ENCODE measurements at places on chromosomes 3 and 15. TPM values are rescaled to one million over a fixed set of nuclear protein-coding genes. Genes with fewer than 3 reads are reported as not detected.
A peak's percentile ranks its signal among the peaks of the same experiment; 100 is the strongest.

DNA sequence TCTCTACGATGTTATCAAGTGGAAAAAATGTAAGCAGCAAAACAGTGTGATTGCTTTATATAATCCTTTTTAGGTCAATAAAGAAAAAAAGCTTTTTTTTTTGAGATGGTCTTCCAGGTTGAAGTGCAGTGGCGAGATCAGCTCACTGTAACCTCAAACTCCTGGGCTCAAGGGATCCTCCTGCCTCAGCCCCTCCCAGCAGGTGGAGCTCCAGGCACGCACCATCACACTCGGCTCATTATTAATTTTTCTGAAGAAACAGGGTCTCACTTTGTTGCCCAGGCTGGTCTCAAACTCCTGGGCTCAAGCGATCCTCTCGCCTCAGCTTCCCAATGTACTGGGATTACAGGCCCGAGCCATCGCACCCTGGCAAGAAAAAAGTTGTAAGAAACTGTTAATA is 17.3 kb downstream of the RNF168 start:
- DNase-seq = no peak

DNA sequence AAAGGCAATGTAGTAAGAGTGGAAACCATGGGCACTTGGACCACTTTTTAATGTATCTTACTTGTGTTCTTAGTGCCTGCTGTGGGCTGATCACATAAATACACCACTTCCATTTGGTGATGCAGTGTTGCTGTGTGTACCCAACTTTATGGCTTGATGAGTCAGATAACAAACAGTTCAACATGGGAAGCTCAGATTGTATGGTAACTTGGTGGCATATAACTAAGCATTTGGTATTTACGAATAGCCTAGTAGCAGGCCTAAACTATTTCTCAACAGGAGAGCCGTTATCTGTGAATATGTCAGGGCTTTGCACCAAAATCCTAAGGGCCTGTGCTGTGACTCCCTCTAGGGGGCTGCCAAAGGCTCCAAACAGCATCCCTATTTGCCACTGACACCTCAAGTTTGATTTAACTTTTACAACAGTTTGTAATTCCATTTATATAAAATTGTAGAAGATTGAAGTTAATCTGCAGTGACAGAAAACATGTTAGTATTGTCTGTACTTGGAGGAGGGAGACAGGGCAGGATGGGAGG is 640.4 kb upstream of the CADM2 start:
- no peak for DNase-seq

DNA sequence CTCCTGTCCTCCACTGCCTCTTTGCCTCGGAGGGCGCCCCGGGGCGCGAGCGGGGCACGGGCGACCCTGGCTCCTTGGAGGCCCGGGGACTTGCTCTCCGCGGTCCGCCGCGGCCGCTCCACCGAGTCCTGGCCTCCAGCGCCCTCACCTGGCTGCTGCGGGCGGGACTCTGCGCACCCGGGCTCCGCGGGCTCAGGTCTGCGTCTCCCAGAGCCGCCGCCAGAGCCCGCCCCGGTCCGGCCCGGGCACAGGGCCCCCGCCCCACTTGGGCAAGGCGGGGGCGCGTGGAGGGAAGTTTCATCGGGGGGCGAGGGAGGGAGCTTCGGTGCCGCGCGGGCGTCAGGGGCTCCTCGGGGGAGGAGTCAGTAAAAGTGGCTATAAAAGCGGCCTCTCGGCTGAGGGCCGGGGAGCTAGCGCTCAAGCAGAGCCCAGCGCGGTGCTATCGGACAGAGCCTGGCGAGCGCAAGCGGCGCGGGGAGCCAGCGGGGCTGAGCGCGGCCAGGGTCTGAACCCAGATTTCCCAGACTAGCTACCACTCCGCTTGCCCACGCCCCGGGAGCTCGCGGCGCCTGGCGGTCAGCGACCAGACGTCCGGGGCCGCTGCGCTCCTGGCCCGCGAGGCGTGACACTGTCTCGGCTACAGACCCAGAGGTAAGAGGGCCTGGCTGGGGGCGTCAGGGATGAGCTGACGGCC is at the start of gene CEMIP:
CEMIP (plus strand) TSS at position 407 of the 694 bp plus-strand sequence. CDS start 94,510 bp downstream, outside the sequence.
- peak; percentile 60 for DNase-seq

GRCh38 chr3:162721736-162722135 is 1225.1 kb downstream of the OTOL1 start:
- DNase-seq = no peak

DNA sequence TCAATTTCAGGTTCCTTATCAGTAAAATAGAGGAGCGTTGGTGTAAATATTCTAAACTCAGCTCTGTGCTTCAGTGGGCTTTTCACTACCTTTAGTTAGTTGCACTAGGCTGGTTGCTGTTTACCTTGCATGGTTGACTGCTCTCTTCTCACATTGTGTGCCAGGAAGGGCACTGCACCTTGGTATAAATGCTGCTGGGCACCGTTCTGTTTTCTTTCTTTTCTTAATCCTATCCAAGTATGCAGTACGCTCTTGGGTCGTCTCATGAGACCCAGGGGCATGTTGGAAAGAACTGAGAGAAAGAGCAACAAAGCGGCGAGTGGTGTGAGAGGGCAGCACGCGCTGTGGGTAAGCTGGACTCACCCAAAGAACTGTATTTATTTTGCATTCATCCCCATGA is 22.4 kb downstream of the KCNMB2 start:
- no peak for DNase-seq

- DNase-seq = no peak
Measured at GRCh38 chr3:132284781-132285619, 32.2 kb upstream of the ACP3 start.

DNA sequence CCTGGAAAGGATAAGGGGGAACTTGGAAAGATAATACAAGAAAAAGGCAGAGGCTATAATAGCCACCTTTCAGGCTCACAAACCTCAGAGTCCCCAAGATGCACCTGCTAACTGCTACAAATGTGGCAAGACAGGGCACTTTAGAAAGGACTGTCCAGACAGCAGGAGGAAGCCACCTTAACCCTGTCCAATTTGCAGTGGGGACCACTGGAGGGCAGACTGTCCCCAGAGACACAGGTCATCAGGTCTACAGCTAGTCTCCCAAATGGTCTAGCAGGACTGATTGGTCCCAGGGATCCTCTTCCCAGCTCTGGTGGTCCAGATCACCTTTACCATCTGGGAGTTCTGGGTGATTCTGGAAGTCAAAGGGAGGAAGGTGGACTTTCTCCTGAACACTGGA is 882.5 kb upstream of the GBE1 start:
- no peak for DNase-seq

DNA sequence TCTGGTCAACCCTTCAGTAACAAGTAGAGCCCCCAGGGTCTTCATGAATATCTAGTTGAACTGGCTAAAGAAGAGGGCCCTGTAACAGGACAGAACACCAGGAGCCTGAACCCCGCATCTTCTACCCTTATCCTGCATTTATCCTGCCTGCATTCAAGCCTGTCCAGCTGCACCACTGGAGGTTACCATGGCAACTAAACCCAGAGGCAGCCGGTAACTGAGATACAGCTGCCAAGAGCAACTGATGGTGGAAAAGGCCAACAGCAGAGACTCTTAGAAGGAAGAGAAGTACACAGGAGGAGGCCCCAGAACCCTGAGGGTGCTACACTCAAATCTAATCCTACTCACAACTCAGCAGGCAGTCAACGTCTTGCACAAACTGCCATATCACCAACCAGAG is 3.7 kb upstream of the PRKAR2A start:
- DNase-seq = peak; percentile 56

DNA sequence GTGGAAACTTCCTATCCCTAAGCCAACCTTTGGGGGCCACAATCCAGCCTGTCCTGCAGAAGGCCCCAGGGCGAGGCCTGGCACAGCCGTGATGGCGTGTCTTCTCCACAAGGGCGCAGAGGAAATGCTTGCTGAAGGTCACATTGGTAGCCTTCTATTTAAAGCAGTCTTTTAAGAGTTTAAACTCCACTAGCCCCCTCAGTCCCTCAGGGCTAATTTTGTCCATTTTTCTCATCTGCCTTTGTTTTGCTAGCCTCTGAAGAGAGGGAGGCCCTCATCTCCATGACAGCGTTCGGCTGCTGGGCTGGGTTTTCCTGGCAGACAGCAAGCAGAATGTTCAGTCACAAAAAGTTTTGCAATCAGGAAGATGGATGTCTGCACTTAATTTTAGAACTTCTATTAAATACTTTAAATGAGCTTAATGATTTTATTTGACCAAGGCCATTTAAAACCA is 40.8 kb downstream of the RARB start:
- DNase-seq = peak; percentile 96

DNA sequence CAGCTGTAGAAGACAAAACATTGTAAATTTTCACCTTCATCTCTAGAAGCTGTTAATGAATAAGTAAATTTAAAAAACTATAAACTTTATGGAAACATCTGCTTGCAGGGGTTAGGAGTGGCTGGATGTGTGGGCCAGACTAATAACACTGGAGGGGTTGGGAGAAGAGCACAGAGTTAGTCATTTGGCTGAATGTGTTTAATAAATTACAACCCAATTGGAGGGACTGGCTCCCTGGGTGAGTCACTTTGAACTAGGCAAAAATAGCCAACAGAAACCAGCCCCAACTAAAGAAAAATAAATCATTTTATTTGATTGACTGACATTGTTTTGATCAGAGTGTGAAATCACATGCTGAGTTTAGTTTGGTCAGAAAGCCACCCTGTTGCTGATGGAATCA is 21.8 kb downstream of the DGKG start:
- no peak for DNase-seq

DNA sequence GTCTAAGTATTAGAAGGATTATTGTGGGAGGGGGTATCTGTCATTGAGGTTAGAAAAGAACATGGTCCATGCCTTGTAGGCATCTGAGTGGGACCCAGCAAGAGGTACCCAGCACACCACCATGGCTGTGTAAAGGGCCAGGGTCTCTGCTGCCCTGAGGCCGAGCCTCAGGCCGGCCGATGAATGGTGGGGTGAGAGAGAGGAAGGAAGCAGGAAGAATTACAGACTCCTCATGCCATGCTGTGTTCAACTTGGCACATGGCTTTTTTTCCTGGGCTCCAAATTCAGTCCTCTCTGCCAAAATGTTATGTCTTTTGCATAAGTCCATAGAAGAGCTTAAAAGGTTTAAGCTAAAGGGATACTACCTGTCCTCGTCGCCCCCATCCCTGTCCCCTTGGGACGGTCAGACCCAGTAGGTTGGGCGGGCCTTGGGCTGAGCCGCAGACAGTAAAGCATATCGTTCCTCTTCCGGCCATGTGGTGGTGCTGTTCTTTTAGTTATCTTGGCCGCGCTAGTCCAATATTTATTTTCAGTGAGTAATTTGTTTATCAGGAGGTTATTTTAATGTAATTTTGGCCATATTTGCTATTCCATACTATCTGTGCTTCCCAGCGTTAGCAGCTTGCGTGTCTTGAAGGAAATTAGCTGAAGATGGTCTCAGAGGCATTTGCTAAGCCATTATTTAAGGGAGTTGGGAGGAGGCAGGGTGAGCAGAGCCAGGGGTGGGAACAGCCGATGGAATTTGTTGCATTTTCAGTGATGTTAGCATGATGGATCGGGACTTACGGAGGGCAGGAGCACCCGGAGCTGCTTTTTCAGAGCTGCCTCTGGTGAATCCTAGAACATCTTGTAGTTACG is 152.4 kb downstream of the AGBL1 start:
- DNase-seq = peak; percentile 38

GRCh38 chr3:134464064-134464688 is 21.6 kb downstream of the ANAPC13 start:
- DNase-seq = peak; percentile 96

GRCh38 chr15:72319360-72319984 is 485 bp downstream of the CELF6 start:
- DNase-seq = peak; percentile 66

DNA sequence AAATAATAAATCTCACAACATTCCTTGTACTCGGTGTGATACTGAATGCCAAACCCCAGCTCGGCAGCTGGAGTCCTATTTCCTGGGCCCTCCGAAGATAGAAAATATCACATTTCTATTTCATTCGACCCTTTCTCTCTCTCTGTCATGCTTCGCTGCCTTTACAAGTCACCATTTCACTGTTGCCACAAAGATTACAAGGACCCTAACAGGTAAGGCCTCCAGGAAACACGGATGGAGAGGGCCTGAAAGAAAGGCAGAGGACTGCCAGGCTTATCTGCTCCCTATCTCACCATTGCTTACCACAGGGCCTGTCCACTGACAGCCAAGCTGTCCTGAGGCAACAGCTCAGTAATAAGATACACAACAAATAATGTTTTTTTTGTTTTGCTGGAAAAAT is 376.5 kb downstream of the MECOM start:
- DNase-seq = no peak

DNA sequence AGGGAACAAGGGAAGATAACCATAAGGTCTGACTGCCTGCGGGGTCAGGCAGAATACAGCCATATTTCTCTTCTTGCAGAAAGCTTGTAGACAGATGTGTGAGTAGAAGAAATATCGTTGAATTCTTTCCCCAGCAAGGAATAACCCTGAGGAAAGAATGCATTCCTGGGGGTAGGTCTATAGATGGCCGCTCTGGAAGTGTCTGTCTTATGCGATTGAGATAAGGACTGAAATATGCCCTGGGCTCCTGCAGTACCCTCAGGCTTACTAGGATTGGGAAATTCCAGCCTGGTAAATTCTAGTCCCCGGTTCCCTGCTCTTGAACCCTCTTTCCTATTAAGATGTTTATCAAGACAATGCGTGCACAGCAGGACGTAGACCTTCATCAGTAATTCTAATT is 15.8 kb upstream of the SST start:
- DNase-seq = no peak

GRCh38 chr3:53068176-53068575 is 22.3 kb upstream of the SFMBT1 start:
- DNase-seq = no peak

- DNase-seq = no peak
Measured at GRCh38 chr3:38590521-38590920, 59.0 kb downstream of the SCN5A start.

- DNase-seq = no peak
Measured at GRCh38 chr3:122298239-122298638, 26.8 kb upstream of the CSTA start.

Gene TNNC1
- total RNA-seq = not detected

Gene SELENOT
- 129 TPM for total RNA-seq

Gene GOLGA6B
- total RNA-seq = not detected

Gene CLDN18
- not detected for total RNA-seq

Measured in RPMI7951 (cell line).